Hippocampal formation (tissue), 2 donors: ENCODE measurements at places on chromosomes 3 and 15.
A peak's percentile ranks its signal among the peaks of the same experiment; 100 is the strongest.

GRCh38 chr3:40267937-40268724 is 41.4 kb upstream of the EIF1B start:
- no peak for DNase-seq

DNA sequence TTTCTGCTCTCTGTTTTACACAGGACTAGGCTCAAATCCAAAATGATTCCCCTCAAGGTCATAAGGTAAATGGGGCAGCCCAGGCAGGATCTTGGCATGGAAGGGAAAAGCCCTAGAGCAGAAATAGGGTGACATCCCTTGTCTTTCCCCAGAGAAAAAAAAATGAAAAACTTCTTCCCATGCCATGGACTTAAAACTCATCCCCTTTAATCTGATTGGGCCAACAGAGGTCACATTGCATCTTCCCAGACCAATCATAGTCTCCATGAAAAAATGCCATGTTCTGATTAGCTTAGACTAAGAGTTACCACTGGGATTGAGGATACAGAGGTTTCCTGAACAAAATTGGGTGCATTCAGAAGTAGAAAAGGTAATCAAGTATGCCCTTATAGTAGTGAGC is 241.3 kb upstream of the LRTM1 start:
- DNase-seq: no peak

DNA sequence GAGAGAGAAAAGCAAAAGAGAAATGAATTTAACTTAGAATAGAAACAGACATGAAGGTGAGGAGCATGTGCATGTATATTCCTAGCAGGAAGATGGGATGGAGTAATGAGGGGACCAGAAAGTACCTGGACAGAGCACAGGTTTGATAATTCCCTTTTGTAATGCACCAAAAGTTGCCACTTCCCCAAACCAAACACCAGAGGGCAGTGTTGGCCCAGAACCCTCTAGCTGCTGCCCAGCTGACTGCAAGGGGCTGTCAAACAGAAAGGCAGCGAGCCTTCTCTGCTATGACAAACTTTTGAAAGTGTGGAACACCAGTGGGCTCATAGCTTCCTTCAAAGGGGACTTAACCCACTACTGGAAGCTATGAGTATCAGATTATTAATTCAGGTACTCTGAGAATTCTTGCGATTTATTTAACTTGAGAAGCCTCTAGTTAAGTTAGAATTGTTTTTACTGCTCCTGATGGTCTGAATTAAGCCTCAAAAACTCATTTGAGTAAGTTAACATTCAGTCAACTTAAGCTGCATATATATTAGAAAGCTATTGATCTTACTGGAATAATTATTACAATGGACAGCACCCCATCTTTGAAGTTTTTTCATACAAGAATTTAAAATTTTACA is 234.9 kb downstream of the NEK10 start:
- peak; percentile 40 for DNase-seq

- no peak for DNase-seq
These were observed 91.9 kb downstream of the THSD4 start for GRCh38 chr15:71207141-71207540.

GRCh38 chr3:179688850-179689249 is 36.0 kb downstream of the USP13 start:
- DNase-seq: no peak

- no peak for DNase-seq
These were observed 3.8 kb downstream of the GSK3B start for GRCh38 chr3:120090422-120090821.

DNA sequence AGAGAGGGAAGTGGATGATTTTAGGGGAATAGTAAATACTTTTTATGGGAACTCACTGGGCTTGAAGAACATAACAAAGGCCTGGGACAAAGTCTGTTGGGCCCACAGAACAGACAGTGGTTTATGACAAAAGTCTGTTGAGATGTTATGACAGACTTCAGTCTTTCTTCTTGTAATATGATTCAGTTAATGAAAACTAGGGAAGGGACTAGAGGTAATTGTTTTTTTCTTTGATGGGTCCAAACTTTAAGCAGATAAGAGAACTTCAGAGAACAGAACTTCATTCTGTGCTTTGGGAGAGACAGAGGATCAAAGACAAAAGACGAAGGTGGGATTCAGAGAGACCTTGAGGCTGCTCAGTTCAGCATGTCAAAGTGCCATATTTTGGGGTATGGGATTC is 9.3 kb downstream of the CRYBG3 start:
- DNase-seq: no peak

GRCh38 chr3:156472684-156473083 is 82.2 kb downstream of the SSR3 start:
- no peak for DNase-seq

GRCh38 chr3:158958873-158959272 is 157.0 kb downstream of the MFSD1 start:
- no peak for DNase-seq

GRCh38 chr15:33234020-33234461 is 39.5 kb upstream of the FMN1 start:
- DNase-seq: no peak

DNA sequence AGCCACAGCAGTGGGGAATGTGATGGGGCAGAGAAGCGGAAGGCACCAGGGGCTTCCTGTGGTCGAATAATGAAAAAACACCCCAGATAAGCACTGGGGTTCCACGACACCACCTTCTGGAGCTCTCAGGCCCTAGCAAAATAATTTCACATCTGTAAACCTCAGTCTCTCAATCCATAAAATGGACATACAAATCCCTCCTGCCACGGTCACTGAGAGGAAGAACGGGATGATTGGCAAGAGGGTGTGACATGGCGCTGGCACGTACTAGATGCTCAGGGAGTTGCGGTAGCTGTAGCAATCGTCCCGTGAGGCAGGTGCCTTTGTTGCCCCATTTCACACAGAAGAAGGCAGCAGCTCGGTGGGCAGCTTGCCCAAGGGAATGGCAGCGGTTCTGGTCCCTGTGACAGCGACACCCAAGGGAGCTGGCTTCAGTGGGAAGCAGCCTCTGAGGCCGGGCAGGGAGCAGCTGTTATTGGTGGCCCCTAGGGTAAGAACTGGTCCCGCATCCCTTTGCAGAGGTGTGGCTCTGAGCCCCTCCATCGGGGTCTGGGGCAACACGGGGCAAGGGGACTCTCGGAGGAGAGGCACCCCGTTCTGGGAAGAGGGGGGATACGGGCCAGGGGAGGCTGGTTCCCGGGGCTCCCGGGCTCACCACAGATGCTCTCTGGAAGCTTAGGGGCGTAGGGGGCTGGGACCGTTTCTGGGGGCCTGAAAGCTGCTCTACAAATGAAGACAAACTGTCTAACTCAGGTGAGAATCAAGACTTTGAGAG is 114.0 kb upstream of the ALDH1A3 start:
- no peak for DNase-seq

GRCh38 chr3:172749230-172749965 is 1.1 kb upstream of the ECT2 start:
- no peak for DNase-seq

- no peak for DNase-seq
These were observed 518 bp downstream of the OXSR1 start for GRCh38 chr3:38165722-38166387.

DNA sequence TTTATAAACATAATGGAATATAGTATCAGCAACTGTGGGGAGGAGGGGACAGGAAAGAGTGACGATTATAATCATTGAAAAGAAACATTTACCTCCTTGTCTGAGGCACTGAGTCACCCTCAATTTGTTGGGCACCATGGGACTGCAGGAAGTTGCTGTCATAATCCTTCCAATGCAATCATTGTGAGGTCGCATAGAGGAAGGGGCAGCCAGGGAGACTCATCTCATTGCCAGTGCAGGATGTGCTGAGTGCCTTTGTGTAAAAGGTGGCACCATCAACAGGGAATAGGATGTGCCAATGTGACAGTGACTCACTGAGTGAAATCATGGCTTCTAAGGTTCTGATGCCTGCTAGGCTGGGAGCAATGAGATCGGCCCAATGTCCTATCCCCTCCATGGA is 300.4 kb upstream of the ADAMTS9 start:
- no peak for DNase-seq

DNA sequence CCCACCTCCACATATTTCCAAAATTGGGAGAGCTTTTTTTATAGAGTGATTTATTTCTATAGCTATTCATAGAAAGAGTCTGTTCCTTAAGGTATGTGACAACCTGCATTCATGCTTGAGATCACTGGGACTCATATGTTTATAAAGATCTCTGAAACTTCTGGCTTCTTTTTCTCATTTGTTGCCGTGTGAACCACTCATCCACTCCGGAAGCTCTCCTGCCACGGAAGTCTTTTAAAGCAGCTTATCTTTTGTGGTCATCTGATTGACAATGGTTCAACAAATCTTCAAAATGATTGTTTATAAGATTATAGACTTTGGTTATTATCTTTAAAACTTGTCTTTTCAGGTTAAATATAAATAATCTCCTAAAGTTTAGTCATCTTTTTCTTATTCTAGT is 260.5 kb downstream of the C3orf38 start:
- no peak for DNase-seq

DNA sequence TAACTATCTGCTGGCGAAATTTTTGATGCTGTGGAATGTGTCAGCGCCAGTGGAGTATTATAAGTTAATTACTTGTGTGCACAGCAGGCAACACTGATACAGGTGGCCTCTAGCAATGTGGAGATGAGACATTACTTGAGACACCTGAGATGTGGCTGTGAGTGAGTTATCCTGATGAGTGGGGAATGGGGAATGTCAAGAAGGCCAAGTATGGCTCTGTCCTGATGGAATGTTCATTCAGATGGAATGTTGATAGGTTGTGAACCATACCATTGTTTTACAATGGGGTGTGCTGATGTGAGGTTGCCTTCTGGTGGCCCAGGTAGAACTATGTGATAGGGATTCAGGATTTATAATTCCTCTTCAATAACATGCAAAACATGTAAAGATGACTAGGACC is 404.8 kb downstream of the PTPRG start:
- DNase-seq: no peak

GRCh38 chr15:95763426-95763825 is 567.1 kb upstream of the NR2F2 start:
- DNase-seq: no peak

DNA sequence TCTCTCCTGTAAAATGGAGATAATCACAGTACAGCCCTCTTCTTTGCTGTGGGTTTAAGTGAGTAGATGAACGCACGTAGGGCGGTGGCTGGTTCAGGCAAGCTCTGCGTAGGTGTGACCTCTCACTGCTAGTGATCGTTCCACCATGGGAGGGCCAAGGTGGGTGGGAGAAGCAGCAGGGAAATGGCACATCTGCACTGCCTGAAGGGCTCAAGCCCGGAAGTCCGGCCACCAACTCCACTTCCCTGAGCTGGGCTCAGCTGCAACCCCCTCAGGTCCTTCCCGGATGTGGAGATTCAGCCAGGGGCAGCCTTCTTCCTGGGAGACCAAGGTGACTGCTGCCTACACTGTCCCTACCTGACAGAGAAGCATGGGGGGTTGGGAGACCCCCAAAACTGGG is 102.9 kb downstream of the ADCY5 start:
- DNase-seq: no peak

- no peak for DNase-seq
These were observed 90.3 kb downstream of the PLCL2 start for GRCh38 chr3:16975083-16975482.

GRCh38 chr3:126880901-126881300 is 102.0 kb upstream of the PLXNA1 start:
- no peak for DNase-seq

- DNase-seq: no peak
These were observed 30.1 kb downstream of the GPR15 start for GRCh38 chr3:98561727-98562521.

DNA sequence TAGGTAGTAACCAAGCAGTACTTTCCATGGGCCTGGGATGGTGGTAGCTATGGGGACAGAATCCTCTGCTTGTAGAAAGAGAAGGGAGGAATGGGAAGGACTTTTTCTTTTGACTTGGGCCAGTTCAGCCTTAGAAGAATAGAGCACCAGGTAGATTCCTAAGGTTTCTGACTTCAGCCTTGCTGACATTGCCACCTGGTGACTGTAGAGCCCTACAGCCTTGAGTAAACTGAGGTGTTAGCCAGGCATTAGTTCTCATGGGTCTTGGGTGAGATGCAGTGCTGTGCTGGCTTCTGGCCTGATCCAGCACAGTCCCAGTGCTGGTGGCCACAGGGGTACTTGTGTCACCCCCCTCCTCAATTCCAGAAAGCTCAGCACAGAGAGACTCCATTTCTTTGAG is 171.1 kb downstream of the ZBBX start:
- DNase-seq: no peak

DNA sequence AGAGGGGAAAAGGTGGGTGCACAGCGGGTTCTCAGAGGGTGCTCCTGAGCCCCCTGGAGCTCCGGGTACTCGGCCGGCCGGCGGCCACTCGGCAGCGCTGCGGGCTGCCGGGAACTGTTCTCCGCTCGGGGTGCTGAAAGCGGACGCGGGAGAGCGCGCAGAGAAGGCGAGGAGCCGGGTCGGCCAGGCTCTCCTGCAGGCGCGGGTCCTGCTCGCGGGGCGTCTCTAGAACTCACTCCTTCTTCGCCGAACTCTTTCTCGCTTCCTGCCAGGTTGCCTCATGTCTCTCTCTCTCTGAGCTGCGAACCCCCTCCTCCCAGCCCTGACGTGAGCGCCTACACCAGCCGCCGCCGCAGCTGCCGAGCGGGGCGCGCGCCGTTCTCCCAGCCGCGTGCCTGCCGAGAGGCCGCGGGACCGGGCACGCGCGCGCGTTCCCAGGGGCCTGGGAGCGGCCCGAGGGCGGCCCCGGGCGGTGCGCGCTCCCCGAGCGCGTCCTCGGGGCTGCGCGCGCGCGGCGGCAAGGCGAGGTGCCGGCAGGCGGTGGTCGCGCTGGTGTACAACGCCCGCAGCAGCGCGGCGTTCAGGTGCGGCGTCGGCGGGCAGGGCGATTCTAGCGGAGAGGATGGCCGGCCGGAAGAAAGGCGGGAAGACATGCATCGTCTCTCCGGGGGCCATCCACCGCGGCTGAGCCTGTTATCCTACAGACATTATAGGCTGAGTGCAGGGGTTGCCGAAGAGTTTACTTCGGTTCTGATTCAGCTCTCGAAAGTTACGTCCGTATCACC is at the start of gene PEX5L:
TSS of gene PEX5L (minus strand) at position 267 of the 785 bp plus-strand sequence. CDS start 338 bp downstream, outside the sequence.
- DNase-seq: peak; percentile 54

GRCh38 chr3:154943981-154944380 is 136.1 kb upstream of the MME start:
- DNase-seq: no peak

DNA sequence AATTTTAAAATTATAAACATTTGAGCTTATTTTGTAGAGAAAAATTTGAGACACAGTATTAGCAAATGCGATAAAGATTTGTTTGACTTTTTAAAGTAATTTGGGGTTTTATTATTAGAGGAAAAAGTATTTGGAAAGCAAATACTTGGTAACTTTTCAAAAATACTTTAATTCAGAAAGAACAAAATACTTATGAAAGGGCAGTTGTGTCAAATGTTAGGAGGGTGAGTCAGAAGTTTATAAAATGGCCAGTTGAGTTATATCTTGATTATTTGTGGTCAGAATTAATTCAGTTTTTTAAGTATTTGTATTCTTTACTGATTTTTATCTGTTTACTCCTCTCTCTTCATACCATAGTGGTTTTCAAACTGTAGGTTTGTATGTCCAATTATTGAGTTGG is 12.1 kb downstream of the LACTB start:
- DNase-seq: no peak

DNA sequence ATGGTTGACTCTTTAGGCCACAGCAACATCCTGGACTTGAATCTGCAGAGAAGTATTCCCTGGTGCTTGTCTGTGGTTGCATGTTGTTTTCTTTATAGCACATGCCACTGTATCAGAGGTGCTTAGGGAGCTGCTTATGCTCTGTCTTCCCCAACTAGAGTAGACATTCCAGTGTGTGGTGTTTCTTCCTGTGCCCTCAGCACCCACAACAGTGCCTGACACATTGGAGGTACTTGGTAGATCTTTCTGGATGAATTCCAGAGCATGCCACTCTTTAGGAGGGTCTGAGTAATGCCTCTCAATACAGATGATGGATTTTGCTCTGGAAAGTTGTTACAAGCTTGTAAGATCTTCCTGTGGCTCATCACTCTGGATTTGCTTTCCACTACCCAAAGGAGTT is 117.6 kb downstream of the CHDH start:
- DNase-seq: no peak
